ENCODE measurements at places on chromosomes 11 and 22. TPM values are rescaled to one million over a fixed set of nuclear protein-coding genes. Genes with fewer than 3 reads are reported as not detected.

LRRC74B gene
- total RNA-seq = not detected

RIC3 gene
- total RNA-seq = 14.6 TPM

TMA7B gene
- 0.45 TPM for total RNA-seq

GRM5 gene
- 0.13 TPM for total RNA-seq

- DNase-seq = no peak
These were observed 23.6 kb downstream of the ALX4 start for GRCh38 chr11:44286268-44286880.

GRCh38 chr11:92453055-92453454 lies 228.4 kb downstream of the FAT3 start:
- no peak for DNase-seq

- DNase-seq = no peak
These were observed 62.6 kb downstream of the PIWIL4 start for GRCh38 chr11:94629741-94630140.

- no peak for DNase-seq
These were observed 45.9 kb upstream of the RTL6 start for GRCh38 chr22:44543781-44544477.

DNA sequence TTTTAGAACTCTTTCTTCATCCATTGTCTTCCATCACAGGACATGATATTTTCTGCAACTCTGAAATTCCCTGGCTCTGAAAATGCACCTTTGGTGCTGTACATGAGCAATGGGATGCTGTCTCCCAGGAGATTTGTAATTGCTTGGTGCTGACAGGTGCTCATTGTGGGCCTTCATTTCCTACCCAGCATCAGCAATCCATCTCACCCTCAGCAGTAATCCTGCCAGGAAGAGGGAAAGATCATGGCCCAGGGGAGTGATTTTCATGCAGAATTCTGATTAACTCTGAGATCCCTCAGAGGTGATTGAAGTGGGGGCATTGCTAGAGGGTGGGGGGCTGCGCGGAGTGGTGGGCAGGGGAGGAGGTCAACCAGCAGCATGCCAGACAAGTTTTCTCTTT lies 651.7 kb downstream of the NELL1 start:
- DNase-seq = no peak

Data from sciatic nerve (tissue), 2 donors.